Stimulated activated CD8-positive, alpha-beta memory T cell treated with anti-CD3 and anti-CD28 coated beads, Interleukin-2, amount 100 ng/mL, for 48 hours (primary cell): ENCODE measurements at places on chromosomes 7 and 10.

GRCh38 chr7:102275123-102275703 lies 11.5 kb upstream of the SH2B2 start:
- no peak for DNase-seq

GRCh38 chr7:38535073-38535472 lies 96.1 kb downstream of the AMPH start:
- no peak for DNase-seq

GRCh38 chr10:60974463-60975149 lies 30.6 kb upstream of the RHOBTB1 start:
- DNase-seq: no peak

GRCh38 chr7:7564323-7564780 lies 2.3 kb upstream of the MIOS start:
- no peak for DNase-seq

- no peak for DNase-seq
Observed at GRCh38 chr10:28845009-28845682, 167.8 kb downstream of the BAMBI start.

DNA sequence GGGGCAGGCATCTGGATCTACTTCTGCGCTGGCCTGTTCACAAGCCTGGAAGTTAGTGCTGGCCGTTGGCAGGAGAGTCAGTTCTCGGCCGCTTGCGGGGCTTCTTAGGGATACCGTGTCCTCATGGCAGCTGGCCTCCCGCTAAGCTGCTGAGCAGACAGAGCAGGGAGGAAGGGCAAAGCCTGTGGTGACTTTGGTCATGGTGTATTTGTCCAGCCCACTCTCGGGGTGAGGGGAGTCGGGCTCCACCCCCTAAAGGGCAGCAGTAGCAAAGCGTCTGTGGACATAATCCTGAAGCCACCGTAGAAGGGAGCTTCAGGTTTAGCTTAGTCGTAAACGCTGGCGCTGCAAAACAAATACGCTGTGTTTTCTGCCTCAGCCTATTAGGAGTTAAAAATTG lies 12.2 kb downstream of the UBE3C start:
- no peak for DNase-seq

DNA sequence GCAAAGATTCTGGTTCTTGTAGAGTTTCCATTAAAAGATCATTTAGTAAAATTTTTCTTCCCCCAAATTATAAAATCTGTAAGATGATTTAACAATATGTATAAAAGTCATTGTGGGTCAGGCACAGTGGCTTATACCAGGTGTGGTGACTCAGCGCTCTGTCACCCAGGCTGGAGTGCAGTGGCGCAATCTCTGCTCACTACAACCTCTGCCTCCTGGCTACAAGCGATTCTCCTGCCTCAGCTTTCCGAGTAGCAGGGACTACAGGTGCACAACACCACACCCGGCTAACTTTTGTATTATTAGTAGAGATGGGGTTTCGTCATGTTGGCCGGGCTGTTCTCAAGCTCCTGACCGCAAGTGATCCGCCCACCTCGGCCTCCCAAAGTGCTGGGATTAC lies 68.0 kb downstream of the SEPTIN14 start:
- no peak for DNase-seq

- no peak for DNase-seq
Observed at GRCh38 chr7:108079276-108079647, 50.9 kb downstream of the LAMB4 start.

GRCh38 chr10:46555366-46555712 lies 1.1 kb downstream of the GPRIN2 start:
- no peak for DNase-seq
